ENCODE measurements at places on chromosomes 16 and 17. TPM values are rescaled to one million over a fixed set of nuclear protein-coding genes. Genes with fewer than 3 reads are reported as not detected.

The TMEM238L gene
- total RNA-seq = not detected

The CRHR1 gene
- total RNA-seq = 0.27 TPM

The FLII gene
- total RNA-seq = 266 TPM

The GGNBP2 gene
- 59.6 TPM for total RNA-seq

The WSCD1 gene
- 3.7 TPM for total RNA-seq

The MYH8 gene
- total RNA-seq = not detected

The SSTR5 gene
- 0.36 TPM for total RNA-seq

The NTN3 gene
- total RNA-seq = not detected

The TBC1D3C gene
- total RNA-seq = not detected

The ADGRG1 gene
- total RNA-seq = 231 TPM

The PRAC2 gene
- not detected for total RNA-seq

The KDM6B gene
- 14.2 TPM for total RNA-seq

The ITGB4 gene
- 62.6 TPM for total RNA-seq

The PRCD gene
- total RNA-seq = not detected

Data from A549 treated with CpdA at 1 μM for 4 hours (cell line).